ENCODE measurements at places on chromosomes 7 and 10.

- peak; percentile 71 for DNase-seq
Measured at GRCh38 chr10:91298224-91298871, 77.9 kb downstream of the PCGF5 start.

DNA sequence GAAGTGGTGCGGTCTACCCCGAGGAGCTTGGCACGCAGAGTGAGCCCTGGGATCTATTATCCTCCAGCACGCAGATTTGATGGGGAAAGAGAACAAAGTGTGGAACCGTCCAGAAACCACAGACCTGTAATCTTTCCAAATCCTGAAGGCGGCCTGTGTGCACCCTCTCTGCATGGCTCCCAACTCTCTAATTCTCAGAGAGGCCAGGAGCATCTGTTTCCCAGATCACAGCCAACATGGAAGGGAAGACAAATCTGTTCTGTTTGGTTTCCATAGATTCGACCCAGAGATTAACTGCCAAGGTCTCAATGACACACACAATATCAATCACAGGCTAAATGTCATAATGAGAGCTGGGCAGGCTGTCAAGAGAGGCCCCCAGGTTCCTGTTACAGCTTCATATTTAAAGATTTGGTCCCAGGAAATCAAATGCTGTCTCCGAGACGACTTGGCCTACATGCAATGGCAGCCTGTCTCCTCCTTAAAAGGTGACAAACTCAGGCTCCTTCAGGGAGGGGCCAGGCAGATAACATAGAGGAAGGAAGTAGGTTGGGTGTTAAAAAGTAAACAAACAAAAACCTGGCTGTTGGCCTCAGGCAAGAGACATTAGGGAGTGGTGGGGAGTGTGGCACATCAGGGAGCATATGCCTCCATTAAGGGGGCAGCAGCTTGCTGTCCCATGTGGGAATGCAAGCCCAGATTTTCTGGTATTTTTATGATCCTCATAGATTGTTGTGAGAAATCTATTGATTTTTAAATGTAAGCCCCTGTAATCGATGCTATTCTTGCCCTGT lies 48.8 kb upstream of the SAMD8 start:
- DNase-seq, result no peak

GRCh38 chr10:43594944-43595589 lies 11.2 kb upstream of the ZNF485 start:
- no peak for DNase-seq

DNA sequence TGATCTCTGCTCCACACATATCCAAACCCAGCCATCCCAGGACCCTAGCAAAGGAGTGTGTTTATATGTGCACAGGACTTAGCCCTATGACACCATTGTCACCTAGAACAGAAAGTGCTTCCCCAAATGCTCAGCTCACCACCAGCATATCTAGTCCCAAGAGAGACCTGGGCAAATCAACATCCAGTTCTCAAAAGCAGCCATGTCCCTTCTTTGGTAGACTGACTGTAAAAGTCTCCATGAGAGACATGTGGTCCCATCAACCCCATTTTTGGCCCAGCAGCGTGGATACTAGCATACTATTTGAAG lies 20.9 kb upstream of the ARHGAP22 start:
- DNase-seq, result no peak

- no peak for DNase-seq
Measured at GRCh38 chr7:134701272-134701671, 54.6 kb downstream of the BPGM start.

DNA sequence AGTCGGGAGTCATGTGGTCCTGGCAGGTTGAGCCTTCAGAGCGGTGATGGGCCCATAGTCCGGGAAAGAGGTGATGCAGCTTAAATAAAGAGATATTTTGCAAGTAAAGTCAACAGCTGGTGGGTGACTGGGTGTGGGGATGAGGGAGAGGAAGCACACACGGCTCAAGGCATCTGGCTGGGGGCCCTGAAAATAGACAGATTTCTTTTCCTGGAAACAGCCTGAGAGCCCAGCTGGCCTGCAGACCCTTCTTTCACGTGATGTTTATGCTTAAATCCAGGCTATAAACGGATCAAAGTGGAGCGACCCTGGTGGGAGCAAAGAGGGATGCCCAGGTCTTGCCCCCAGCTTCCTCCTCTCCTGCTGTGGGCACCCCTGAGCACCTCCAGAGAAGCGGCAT lies 149.1 kb downstream of the TEX36 start:
- no peak for DNase-seq

DNA sequence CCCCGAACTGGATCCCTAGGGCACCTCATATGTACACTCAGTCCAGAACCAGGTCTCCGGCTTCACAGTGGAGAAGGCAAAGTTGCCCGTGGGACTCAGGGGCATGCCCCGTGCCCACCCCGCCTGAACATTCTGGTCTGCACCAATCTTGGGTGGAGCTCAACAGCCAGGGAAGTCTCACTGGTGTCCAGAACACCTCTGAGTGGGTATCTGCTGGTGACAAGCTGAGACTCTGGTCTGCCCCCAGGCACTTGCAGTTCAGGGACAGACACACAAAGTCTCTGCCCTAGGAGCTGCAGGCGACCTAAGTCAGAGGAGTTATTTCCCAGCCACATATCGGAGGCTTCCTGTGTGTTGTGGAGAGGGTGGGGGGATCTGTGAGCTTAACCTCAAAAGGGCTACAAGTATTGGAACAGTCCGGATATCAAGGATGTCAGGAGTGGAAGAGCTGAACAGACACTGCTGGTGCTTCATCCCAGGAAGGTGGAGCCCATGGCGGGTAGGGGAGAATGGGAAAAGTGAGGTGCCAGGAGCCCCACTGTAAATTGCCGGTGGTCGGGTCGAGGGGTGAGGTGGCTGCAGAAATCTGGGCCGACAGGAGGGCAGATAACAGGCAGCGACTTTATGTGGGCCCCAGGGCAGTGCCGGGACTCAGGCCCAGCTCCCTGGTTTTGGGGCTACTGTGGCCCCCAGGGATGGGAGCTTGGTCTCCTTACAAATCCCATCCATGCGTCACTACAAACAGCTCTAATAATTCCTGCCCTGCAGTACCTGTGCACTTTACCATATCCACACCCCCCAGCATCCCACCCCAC lies 8.6 kb upstream of the TLX1 start:
- DNase-seq, result no peak

All from stimulated activated CD4-positive, alpha-beta T cell treated with anti-CD3 and anti-CD28 coated beads, Interleukin-4, amount 100 ng/mL, for 4 hours (primary cell).